Sigmoid colon (tissue), 7 donors: ENCODE measurements at places on chromosomes 1 and 21.

- DNase-seq = peak; percentile 41
- H3K36me3 ChIP-seq = no peaks in the 10 kb centered on the region
- no peak overlapping the region for H3K27ac ChIP-seq
- peaks cover 23% of the 10 kb centered on the region for H3K4me1 ChIP-seq
- no peak overlapping the region for H3K4me3 ChIP-seq
These were observed 41.6 kb downstream of the MATN1 start for GRCh38 chr1:30681782-30682181.

- no peaks in the 10 kb centered on the region for H3K4me1 ChIP-seq
- no peaks in the 10 kb centered on the region for H3K36me3 ChIP-seq
- H3K4me3 ChIP-seq = no peak overlapping the region
These were observed 34.2 kb upstream of the PBX1 start for GRCh38 chr1:164524810-164525209.

- H3K27me3 ChIP-seq = no peaks in the 10 kb centered on the region
- no peak for DNase-seq
- no peaks in the 10 kb centered on the region for H3K4me1 ChIP-seq
- H3K27ac ChIP-seq = peak overlapping the region; percentile 75
These were observed 66.2 kb downstream of the RGL1 start for GRCh38 chr1:183871142-183871541.

- no peaks in the 10 kb centered on the region for H3K4me1 ChIP-seq
- H3K27me3 ChIP-seq = no peaks in the 10 kb centered on the region
- no peak overlapping the region for H3K4me3 ChIP-seq
- H3K27ac ChIP-seq = no peak overlapping the region
These were observed 209.9 kb downstream of the FAF1 start for GRCh38 chr1:50750021-50750619.

GRCh38 chr1:114176366-114176765 lies 22.7 kb upstream of the SYT6 start:
- H3K4me1 ChIP-seq = no peaks in the 10 kb centered on the region
- no peak for DNase-seq
- H3K4me3 ChIP-seq = no peak overlapping the region
- no peaks in the 10 kb centered on the region for H3K36me3 ChIP-seq
- H3K27ac ChIP-seq = no peak overlapping the region

DNA sequence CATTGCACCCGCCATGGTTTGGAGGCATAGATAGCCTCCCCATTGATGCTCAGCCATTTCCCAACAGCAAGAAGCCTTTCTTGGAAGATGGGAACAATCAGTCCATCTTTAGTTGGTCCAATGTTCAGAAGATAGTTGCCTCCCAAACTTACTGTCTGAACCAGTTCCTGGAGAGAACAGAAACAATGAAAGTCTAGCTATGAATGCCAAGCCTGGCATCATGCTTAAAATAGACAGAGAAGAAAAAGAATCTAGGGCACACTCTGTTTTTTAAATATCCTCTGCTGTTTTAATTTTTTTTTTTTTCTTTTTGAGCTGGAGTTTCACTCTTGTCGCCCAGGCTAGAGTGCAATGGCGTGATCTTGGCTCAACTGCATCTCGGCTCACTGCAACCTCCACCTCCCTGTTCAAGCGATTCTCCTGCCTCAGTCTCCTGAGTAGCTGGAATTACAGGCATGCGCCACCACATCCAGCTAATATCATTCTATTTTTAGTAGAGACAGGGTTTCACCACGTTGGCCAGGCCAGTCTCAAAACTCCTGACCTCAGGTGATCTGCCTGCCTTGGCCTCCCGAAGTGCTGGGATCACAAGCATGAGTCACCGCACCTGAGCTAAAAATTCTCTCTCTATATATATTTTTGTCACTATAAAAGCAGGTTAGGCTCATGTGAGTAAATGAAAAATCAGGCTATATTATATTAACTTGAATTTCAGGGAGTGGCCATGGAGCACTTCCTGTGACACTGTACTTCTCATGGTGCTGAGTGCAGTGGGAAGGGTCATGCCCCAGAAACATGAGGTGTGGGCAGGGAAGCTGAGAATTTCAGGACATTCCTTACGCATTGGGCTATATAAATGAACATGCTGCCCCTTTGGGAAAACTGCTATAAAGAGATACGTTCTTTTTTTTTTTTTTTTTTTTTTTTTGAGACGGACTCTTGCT lies 19.1 kb downstream of the FUCA1 start:
- no peak overlapping the region for H3K27ac ChIP-seq
- H3K4me1 ChIP-seq = no peaks in the 10 kb centered on the region
- no peak overlapping the region for H3K4me3 ChIP-seq
- H3K27me3 ChIP-seq = no peaks in the 10 kb centered on the region
- peaks cover 6% of the 10 kb centered on the region for H3K36me3 ChIP-seq
- DNase-seq = no peak
